ENCODE measurements at places on chromosomes 11 and 22.

GRCh38 chr11:83643115-83643514 is 356.9 kb upstream of the CCDC90B start:
- no peak for DNase-seq

- DNase-seq = no peak
Observed at GRCh38 chr11:95778699-95779098, 10.9 kb downstream of the FAM76B start.

- no peak for DNase-seq
Observed at GRCh38 chr11:16280256-16280682, 76.1 kb downstream of the SOX6 start.

- DNase-seq = peak; percentile 76
Observed at GRCh38 chr11:120801801-120802689, 221.9 kb upstream of the TBCEL start.
